ENCODE measurements at places on chromosomes 11 and 22. TPM values are rescaled to one million over a fixed set of nuclear protein-coding genes. Genes with fewer than 3 reads are reported as not detected.

- no peak for DNase-seq
These were observed 14.1 kb downstream of the PLCB3 start for GRCh38 chr11:64265176-64266160.

- DNase-seq, result no peak
These were observed 6.5 kb upstream of the NUP160 start for GRCh38 chr11:47854667-47855066.

DNA sequence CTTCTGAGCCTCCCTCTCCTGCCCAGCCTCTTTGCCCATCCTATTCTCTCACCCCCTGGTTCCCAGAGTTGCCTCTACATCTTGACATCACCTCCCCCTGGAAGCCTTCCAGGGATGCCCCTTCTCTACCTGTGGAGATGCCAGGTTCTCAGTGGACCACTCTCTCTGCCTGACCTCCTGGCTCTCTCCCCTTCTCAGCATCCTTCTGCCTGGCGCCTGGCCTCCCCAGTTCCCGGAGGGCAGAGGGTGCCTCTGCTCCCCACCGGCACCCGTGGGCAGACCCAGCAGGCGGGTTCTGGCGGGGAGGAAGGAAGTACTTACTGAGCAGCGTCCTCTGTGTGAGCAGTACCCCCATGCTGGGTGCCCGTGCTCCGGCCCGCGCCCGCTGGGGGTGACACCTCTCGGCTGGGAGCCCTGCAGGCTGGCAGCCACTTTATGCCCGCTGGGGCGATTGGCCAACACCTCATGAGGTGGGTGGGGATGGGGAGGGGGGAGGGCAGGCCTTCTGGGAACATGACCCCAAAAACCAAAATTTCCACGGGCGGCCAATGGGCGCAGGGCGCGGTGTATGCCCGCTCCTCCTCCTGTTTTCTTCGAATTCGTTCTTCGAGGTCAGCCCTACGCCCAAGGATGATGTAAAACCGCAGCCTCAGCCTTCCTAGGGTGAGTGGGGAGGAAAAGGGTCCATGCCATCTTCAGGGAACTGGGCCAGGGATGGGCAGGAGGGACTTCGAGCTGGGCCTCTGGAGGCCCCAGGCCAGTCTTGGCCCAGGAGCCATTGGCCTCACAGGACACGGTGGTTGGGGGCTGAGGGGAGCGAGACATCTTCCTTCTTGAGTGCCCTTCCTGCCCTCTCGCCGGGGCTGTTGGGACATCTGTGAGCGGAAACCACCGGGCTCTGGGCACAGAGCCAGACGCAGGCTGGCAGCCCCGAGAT lies at the start of gene OSM:
Gene OSM (minus strand): TSS at position 407 of the 937 bp plus-strand sequence. CDS start 52 bp downstream, at position 355.
- DNase-seq, result no peak

- no peak for DNase-seq
These were observed 1.0 kb upstream of the YPEL4 start for GRCh38 chr11:57650739-57651090.

DNA sequence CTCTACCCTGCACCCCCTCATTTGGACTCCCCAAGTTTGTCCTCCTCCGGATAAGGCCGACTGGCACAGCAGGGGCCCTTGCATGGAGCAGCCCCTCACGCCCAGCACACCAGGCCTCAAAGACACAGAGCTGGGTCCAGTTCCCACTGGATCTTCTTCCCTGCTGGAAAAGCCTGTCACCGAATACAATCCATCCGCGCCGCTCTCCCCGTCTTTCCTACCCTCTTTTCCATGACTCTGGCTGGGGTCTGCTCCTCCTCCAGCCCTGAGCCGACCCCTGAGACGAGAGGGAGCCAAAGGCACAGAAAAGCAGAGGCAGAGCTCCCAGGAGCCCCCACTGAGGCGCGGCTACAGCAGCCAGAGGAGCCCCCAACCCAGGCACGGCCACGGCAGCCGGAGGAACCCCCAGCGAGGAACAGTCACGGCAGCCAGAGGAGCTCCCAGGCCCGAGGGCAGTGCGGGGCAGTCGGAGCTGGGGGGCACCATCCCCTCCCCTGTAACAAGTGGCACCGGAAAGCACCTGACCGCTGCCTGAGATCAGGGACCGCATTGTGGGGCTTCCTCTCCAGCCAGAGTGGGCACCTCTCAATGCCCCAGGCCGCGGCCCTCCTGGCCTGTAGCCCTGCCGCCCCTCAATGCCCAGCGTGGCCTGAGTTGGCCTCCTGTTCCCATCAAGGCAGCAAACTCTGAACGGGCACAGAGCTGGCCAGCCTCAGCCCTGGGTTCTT lies 12.0 kb downstream of the ALG12 start:
- DNase-seq, result no peak

GRCh38 chr11:42023267-42023666 lies 563.8 kb upstream of the LRRC4C start:
- no peak for DNase-seq

DNA sequence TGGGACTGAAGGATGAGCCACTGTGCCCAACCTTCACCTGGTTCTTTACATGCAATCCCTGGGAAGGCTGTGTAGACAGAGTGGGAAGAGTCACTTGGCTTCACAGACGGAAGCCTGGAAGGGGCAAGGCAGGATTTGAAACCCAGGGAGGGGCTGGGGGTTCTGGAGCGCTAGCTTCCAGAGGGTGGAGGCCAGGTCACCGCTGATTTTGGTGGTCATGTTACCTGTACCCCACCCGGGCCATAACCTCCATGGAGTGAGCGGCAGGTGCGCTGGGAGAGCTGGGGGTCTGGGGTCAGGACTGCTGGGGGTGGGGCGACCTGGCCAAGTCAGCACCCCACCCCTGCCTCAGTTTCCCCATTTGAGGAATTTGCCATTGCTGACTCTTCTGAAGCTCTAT lies 38.3 kb downstream of the PDGFB start:
- no peak for DNase-seq

GRCh38 chr11:94194712-94195111 lies 66.1 kb downstream of the PANX1 start:
- DNase-seq, result no peak

OR2D2 gene
- total RNA-seq, result 0.53 TPM

OR8G5 gene
- total RNA-seq, result not detected

PIH1D2 gene
- total RNA-seq, result 4.5 TPM

ZBTB3 gene
- 10.5 TPM for total RNA-seq

DDI1 gene
- total RNA-seq, result not detected

FAT3 gene
- total RNA-seq, result 56.7 TPM

ATG2A gene
- total RNA-seq, result 7.6 TPM

OR52A5 gene
- not detected for total RNA-seq

MYBPC3 gene
- not detected for total RNA-seq

ZNRF3 gene
- total RNA-seq, result 7.4 TPM

OR52I1 gene
- total RNA-seq, result not detected

PGA4 gene
- total RNA-seq, result 1.2 TPM

INPP5J gene
- 0.32 TPM for total RNA-seq

GRIK4 gene
- 0.37 TPM for total RNA-seq

Measured in urinary bladder (tissue), 4 donors.